ENCODE measurements at places on chromosomes 12 and 14.

- ATAC-seq = no peak
Observed at GRCh38 chr14:23217032-23218020, 20.4 kb upstream of the RNF212B start.

GRCh38 chr12:46790066-46790465, 35.7 kb downstream of the SLC38A4 start:
- no peak for ATAC-seq

DNA sequence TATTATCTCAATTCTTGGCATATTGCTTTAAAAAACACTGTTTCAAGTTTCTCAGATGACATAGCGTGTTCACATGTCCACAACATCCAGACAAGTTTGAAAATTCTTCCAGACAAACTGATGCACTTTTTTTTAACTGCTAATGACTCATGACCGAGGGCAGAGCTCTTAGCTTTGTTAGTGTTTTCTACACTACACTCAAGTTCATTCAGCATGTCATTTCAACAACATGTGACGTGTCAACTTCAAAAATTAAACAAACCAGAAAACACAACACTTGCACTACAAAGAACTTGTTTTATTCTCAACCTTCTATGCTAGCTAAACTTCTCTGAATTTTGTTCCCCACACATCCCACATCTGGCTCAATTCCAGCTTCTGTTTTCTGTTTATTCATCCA, 1186.3 kb upstream of the FLRT2 start:
- ATAC-seq = no peak

DNA sequence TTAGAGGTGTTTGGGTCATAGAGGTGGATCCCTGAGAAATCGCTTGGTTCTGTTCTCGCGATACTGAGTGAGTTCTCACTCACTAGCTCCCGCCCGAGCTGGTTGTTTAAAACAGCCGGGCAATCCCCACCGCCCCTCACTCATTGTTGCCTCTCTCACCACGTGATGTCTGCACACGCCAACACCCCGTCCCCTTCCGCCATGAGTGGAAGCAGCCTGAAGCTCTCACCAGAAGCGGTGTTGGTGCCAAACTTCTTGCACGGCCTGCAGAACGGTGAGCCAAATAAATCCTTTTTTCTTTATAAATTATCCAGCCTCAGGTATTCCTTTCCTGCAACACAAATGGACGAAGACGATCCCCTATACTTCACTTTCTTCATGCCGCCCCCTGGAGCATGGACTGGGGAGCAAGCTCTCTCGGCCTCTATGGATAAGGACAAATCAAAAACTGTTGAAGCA, 45.4 kb upstream of the CCND2 start:
- ATAC-seq = no peak

DNA sequence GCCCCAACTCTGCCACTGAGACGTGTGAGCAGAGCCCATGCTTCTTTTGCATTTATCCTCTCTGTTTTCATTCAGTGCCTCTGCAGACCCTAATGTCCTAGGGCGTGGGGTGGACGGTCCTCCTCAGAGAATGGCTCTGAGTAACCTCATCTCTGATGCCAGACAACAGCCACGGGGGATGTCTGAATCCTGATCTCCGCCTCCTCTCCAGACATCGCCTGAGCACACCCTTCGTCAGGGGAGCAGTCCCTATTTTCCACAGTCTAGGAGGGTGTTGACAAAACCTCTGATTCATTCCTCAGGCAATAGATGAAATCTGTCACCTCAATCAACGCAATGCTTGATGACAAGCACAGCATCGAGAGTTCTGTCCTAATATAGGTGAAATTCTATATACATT, 109.2 kb upstream of the DYRK2 start:
- ATAC-seq = no peak

DNA sequence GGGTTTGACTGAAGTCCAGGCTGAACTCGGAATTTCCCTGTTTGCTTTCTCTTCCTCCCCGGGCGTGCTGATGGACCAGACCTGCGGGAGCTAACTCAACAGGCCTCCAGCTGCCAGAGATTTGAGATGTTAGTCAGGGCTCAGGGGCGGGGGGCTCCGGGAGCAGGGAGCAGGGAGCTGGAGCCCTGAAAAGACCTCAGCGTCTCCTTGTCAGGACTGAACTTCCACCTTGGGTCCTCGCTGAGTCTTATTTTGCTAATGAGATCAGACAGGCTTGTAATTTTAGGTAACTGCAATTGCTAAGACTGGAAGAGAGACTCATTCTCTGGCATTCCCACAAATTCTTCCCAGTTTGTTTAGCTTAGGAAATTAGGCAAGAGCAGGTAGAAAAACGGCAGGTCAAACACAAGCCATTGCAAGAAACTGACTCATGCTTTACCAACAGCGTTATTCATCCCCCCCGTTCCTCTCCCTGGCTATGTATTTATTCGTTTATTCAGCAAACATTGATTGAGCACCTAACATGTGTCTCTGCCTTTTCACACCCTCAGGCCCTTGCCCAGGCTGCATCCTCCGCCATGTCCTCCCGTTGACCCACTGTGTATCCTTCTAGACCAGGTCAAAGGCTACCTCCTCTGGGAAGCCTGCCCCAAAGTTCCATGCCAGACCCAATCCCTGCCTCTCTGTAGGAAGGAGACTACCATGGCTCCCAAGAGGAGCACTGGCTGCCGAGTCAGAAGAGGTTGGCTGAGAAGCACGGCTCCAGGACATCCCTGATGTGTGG, 80.4 kb upstream of the DIO3 start:
- ATAC-seq = no peak

DNA sequence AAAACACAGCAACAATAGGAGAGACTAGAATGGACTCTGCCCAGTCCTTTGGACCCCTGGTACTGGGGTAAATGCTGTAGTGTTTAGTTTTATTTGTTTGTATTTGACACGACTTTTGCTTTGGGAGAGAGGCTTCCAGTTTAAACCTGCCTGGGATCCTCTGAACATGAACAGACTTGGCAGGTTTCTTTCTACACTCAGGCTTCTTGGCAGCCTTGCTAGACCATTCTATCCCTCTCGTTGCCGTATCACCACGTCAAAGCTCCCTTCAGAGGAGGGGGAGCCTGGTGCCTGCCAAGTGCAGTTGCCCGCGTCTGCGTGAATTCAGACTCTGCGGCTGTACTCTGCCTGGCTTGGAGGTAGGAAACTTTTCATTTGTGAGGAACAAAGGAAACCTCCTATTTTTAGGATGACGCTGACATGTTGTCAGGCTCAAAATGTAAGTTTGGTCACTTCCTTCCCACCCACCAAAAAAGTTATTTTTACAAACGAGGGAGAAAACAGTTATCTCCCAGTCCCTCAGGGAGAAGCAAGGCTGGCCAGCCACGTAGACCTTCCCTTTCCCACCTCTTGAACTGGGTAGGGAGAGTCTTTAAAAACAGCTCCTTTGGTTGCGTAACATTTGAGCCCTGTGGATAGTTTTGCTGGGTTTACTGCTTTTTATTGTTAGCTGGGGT, 25.9 kb downstream of the CD9 start:
- no peak for ATAC-seq

GRCh38 chr14:73747379-73748211, 33.4 kb upstream of the PNMA1 start:
- ATAC-seq = no peak

GRCh38 chr12:88518863-88519403, 61.3 kb downstream of the KITLG start:
- no peak for ATAC-seq
